ENCODE measurements at places on chromosomes 4 and X.
A peak's percentile ranks its signal among the peaks of the same experiment; 100 is the strongest.

- DNase-seq = no peak
These were observed 23.0 kb upstream of the UGT2B15 start for GRCh38 chr4:68693325-68694075.

- no peak for DNase-seq
These were observed 28.2 kb upstream of the NEIL3 start for GRCh38 chr4:177281351-177281909.

GRCh38 chr4:73234712-73235111 is 23.9 kb downstream of the ANKRD17 start:
- DNase-seq = no peak

- no peak for DNase-seq
These were observed 436.6 kb downstream of the SPRY1 start for GRCh38 chr4:123833171-123833643.

GRCh38 chrX:96861661-96862060 is 22.0 kb upstream of the RPA4 start:
- DNase-seq = no peak

- no peak for DNase-seq
These were observed 3.6 kb downstream of the SMIM10L2A start for GRCh38 chrX:135425026-135425965.

GRCh38 chrX:24858004-24858746 is 157.6 kb downstream of the ARX start:
- DNase-seq = no peak

- no peak for DNase-seq
These were observed 19.7 kb downstream of the CPEB2 start for GRCh38 chr4:15021946-15022345.

DNA sequence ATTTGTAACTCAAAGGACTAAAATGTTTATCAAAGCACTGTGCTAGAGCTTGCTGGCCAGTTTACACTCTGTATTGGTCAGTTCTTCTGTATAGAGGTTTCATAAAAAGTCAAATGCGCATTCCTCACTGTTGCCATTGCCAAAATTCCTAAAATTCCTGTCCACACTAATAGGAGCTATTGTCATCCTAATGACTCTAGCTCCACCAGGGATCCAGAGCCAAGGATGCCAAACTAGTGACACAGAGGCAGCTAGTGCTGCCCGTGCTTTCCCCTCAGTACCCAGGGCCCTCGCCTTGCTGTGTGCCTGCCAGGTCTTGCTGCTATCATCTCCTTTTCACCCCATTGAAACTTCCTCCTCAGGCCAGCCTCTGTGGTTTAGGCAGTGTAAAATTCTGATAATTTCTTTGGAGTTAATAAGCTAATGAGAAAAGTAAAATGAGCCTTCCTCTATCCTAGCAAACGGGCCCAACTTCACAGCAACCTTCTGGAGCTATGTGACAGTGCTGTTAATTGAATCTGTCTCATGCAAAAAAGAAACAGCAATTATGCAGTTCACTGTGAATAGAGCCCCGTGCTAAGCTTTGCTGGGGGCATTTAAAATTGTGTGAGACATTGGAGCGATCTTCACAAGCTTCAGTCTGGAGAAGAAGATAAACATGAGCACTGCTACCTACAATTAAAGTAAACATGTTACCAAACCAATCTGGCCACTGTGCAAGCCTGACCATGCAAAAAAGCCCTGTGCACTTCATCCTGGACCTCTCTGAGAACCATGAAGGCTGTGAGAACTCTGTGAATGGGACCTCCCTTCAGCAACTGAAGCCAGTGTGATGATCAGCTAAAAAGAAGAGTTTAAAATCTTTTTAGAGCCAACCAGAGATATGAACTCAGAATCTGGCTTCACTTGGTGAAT is 43.1 kb upstream of the FGF2 start:
- DNase-seq = no peak

GRCh38 chr4:129254526-129254925 is 158.6 kb downstream of the C4orf33 start:
- no peak for DNase-seq

DNA sequence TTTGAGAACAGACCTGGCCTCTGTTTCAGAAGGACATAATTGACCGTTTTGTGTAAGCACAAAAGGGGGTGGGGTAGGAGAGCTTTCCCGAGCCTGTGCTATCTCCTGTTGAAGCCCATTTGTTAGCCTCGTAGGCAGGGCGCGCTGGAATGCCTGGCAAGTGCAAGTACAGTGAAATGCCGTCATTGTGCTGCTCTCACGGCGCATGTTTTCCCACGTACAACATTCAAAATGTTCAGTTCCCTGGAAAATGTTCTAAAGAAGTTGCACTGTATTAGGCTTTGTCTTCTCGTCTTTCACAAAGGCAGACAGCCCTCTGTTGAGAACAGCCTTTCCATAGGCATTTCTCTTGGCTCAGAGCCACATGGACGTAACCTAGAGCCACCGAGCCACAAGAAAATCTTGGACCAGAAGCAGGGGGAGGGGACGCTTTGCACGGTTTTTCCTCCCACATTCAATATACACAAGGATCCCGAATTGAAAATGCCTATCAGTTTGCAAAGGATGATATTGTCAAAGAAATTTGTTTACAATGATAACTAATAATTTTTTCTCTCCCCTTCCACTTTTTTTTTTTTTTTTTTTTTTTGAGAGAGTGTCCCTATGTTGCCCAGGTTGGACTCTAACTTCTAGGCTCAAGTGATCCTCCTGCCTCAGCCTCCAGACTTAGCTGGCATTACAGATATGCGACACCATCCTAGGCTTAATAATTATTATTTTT is 54.6 kb upstream of the RAPGEF2 start:
- DNase-seq = peak; percentile 67

DNA sequence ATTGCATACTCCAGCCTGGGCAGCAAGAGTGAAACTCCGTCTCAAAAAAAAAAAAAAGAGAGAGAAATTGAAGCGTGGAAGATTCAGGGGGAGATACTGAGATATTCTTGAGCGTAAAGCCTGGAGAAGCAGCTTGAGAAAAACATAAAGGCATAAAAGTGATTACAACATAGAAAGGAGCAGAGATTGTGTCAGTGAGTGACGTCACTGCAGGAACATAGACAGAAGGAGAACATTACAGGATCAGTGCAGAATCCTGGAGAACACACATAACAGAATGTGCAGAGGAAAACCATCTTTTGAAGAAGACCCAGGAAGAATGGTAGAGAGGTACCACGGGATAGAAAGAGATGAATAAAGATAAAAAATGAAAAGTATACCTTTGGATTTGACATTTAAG is 147.0 kb downstream of the APBB2 start:
- no peak for DNase-seq

GRCh38 chrX:16718824-16719333 is 533 bp upstream of the SYAP1 start:
- no peak for DNase-seq

GRCh38 chrX:129695535-129695934 is 40.8 kb upstream of the APLN start:
- DNase-seq = no peak

GRCh38 chr4:3366893-3367775 is 74.3 kb downstream of the RGS12 start:
- DNase-seq = no peak

- no peak for DNase-seq
These were observed 933.9 kb upstream of the EPHA5 start for GRCh38 chr4:66604192-66604591.

GRCh38 chr4:168917138-168917779 is 92.8 kb downstream of the CBR4 start:
- DNase-seq = no peak

- DNase-seq = no peak
These were observed 4.6 kb downstream of the CTBP1 start for GRCh38 chr4:1244081-1244977.

DNA sequence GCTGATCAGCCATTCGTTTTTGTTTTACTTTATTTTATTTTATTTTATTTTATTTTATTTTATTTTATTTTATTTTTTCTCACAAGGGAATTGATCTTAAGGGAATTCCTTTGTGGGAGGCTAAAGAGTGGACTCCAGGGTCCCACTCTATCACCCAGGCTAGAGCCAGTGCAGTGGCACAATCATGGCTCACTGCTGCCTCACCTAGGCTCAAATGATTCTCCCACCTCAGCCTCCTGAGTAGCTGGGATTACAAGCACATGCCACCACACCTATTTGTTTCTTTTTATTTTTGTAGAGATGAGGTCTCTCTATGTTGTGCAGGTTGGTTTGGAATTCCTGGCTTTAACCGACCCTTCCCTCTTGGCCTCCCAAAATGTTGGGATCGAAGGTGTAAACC is 17.5 kb upstream of the PABPC4L start:
- no peak for DNase-seq

DNA sequence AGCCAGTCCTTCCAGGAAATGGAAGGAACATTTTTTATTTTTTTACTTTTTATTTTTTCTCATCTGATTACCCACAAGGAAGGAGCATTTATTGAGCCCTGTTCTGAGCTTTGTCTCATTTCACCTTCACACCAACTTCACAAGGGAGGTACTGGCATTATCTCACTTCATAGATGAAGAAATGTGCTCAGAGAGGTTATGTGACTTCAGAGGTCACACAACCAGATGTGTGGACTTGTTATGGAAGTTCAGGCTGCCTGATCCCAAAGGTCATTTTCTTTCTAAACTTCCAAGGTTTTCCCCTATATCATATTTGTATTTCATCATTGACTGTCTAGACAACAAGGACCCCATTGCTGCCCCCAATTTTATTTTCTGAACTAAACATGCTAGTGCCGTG is 160.3 kb downstream of the DCLK2 start:
- DNase-seq = no peak

DNA sequence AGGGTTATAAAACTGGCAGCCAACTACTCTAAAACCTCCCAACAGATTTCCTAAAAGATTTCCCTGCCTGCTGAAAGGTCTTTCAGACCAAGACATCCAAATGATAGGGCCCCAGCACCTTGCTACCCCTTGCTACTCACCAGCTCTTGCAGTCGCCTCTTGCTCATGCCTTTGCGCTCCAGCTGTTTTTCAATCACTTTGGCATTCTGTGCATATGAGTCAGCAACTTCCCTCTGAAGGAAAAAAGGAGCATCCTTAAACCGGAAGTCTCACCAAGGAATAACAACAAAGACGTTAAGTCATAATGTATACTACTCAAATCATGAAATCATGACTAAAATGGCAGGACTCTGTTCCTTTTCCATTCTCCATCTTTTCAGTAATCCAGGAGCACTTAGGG is 24.0 kb downstream of the STEEP1 start:
- no peak for DNase-seq

DNA sequence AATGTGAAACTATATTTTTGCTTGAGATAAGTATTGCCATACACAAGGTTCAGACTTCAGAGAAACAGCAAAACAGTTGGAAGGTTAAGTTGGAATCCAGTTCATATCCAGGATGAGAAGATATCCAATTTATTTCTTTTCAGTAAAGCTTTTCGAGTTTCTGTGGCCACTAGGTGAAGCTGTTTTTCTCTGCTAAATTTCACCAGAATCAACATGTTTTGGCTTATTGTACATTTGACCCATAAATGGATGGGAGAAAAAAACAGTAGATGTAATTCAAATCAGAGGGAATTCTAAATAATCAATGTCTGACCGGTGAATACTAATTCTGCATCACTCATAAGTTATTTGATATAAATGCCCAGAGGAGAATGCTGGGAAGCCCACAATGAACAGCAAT is 9.1 kb upstream of the METTL14 start:
- DNase-seq = no peak

DNA sequence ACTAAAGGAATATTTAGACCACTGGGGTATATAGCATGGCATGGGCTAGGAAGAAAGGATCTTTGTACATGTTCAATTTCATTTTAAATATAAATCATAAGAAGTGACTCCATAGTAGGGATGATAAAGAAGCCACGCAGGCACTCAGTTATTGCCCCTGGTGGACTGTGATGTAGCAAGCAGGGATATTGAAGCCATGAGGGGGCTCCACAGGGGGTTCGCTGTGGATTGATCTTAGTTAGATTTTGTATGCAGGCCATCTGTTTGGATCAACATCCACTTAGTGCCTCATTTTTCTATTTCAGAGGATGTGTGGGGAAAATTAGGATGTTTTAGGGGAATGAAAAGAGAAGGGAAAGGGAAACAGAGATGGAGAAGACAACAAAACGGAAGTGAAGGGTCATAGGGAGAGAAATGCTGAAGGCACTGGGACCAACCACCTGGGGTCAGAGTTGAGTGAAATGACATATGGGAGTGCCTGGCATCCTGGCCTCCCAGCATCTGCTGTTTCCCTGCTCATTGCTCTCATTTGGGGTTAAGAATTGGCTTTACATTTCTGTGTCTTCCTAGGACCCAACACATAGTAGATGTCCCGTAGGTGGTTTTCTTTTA is 11.2 kb upstream of the FREM3 start:
- no peak for DNase-seq

DNA sequence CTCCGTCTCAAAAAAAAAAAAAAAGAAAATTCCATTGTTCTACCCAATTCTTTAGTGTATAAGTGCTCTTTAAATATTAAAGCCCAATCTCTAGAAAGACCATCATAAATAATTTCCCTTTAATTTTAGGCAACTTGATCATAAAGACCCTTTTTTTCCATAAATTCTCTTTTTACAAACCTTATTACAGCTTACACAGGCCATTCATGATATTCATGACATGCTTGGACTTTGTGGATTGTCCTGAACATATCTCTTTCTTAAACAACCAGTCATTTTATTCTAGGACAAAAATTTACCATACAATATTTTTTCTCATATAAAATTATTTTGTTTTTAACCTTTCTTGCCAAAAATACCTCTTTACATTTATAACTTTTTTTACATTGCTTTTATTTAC is 30.5 kb downstream of the TLR8 start:
- DNase-seq = no peak

- no peak for DNase-seq
These were observed 194.9 kb downstream of the CBLL2 start for GRCh38 chrX:22467571-22467970.

- DNase-seq = no peak
These were observed 208.8 kb upstream of the CLNK start for GRCh38 chr4:10893395-10893794.

- DNase-seq = no peak
These were observed 49.0 kb downstream of the PRDM5 start for GRCh38 chr4:120873554-120873953.

- DNase-seq = no peak
These were observed 279.9 kb upstream of the TET2 start for GRCh38 chr4:104866809-104867208.

GRCh38 chr4:113637363-113637762 is 124.2 kb downstream of the CAMK2D start:
- no peak for DNase-seq

- DNase-seq = no peak
These were observed 31.2 kb upstream of the TSPAN5 start for GRCh38 chr4:98689507-98690174.

DNA sequence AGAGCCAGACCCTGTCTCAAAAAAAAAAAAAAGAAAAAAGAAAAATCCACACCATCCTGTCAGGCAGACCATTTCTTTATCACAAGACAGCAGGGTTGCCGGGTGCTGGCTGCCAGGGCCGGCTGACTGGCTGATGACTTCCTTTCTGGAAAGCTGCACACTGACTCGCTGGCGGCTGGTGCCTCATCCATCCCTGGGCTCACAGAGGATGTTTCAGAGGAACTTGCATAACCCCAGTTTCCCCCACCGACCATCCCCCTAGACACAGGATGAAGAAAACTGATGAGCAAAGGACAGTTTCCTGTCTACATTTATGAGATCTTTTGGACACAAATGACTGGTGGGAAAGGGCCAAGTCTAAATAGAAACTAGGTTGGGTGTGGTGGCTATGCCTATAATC is 14.1 kb downstream of the HPSE start:
- no peak for DNase-seq
